Amniotic epithelial cell (primary cell): ENCODE measurements at places on chromosomes 12 and 14.

GRCh38 chr12:27965411-27965810 lies 7.1 kb downstream of the PTHLH start:
- no peak for DNase-seq

DNA sequence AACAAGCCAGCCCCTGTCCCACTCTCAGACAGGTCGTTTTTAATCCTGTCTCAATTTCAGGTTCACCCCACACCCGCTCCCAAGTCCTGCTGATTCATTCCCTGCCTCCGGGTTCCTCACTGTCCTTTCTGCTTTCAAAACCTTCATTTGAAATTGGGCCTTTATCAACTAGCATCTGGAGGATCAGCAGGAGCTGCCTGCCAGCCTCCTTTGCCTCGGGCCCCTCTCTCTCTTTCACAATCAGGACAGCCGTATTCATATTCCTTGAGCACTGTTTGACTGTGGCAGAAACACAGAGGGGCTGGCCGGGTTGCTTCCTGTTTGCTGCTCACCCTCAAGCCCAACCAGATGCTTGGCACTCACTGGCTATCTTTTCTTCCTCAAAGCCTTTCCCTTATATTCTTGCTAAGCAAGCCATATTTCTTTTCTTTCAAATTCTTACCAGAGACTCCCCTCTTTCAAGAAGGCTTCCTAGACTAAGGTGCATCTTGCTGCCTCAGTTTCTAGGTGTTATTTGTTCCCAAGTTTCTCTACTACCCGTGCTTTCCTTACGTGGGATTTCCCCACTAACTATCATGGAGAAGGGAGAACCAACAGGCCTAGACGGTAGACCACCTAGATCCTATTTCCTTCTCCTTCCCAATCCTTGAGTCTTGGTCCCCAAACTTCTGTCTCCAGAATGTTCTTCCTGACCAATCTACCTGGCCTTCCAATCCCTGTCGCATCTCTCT lies 3.0 kb downstream of the GALNT6 start:
- DNase-seq: peak; percentile 69

DNA sequence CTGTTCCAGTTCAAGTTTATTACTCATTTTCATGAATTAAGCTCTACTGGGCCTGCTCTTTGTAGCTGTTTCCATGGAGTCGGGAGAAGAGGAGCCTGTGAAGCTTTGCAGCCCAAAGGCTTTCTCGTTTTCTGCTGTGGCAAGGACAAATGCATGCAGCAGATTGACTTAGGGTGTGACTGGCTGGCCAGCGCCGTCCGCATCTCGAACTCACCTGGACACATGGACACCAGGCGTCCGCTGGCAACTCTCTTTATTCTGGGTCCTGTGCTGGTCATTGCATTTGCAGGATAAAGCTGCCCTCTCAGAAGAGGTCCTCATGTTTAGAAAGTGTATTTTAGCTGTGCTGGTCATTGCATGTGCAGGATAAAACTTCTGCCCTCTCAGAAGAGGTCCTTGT lies 350.4 kb downstream of the TMEM121 start:
- DNase-seq: no peak

DNA sequence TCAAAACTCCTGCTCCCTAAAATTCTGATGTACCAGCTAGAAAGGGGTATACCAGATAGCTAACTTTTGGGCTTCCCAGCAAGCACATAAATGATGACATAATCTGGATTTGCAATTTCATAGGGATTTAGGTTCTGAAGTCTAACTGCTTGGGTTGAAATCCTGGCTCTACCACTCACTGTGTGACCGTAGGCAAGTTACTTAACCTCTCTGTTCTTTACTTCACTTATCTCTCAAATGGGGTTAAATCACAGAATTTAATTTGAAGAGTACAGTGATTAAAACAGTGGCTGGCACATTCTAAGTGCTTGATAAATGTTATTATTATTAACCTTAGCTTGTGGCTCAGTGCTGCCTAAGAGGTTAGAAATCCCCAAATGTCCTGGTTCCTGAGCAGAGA lies 49.1 kb upstream of the NUAK1 start:
- DNase-seq: no peak

DNA sequence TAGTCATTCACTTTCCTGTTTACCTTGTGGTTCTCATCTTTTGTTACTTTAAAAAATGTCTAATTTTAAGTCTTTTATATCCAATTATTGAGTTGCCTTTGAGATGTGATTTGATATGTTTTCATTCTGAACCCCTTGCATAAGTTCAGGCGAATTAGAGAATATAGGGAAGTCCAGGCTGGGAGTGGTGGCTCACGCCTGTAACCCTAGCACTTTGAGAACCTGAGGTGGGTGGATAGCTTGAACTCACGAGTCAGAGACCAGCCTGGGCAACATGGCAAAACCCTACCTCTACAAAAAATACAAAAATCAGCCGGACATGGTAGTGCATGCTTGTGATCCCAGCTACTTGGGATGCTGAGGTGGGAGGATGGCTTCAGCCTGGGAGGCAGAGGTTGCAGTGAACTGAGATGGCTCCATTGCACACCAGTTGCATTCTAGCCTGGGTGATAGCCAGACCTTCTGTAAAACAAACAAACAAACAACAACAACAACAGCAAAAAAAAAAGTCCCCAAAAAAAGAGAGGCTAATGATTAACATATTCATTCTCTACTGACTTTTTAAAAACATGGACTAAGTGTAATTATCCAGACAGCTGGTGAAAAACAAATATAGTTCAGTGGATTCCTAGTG lies 451.1 kb upstream of the RGS6 start:
- DNase-seq: no peak

- DNase-seq: peak; percentile 91
These were observed 5.4 kb downstream of the KCNH5 start for GRCh38 chr14:63039866-63040265.

DNA sequence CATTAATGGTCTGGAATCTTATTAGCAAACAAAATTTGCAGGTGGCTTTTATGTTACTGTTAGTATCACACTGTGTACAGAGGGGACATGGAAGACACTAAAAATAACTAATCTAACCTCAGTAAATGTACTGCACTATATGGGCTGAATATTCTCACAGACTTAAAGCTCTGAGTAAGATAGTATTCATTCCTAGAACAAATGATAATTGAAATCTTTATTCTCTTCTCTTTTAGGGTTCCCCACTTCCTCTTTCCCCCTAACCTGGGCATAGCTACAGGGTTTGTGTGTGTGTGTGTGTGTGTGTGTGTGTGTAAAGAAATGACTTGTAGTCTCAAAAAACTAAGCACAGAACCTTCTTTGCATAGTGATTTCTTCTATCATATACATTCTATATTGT lies 21.4 kb upstream of the HECTD1 start:
- DNase-seq: no peak

DNA sequence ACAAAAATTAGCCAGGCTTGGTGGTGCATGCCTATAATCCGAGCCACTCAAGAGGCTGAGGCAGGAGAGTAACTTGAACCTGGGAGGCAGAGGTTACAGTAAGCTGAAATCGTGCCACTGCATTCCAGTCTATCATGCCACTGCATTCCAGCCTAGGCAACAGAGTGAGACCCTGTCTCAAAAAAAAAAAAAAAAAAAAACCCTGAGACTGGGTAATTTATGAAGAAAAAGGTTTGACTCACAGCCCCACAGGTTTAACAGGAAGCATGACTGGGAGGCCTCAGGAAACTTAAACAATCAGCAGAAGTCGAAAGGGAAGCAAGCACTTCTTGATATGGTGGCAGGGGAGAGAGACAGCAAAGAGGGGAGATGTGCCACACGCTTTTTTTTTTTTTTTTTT lies 123.2 kb downstream of the GXYLT1 start:
- no peak for DNase-seq

DNA sequence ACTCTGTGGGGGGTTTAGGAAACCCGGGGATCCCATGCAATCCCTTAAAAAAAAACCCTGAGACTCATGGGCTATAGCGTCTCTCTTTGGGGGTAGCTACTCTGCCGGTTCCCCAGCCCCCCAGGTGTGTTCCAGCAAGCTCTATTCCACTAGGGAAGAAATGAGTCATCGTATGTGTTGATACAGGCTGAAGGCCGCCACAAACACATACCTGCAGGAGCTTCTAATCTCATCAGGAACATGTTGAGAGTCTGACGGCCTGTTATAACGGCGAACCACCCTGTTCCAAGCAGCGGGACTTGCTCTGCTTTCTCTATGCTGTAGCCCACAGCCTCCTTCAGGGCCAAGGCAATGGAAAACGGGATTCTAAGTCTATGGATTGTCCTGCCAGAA lies 977 bp upstream of the KRT5 start:
- peak; percentile 59 for DNase-seq

GRCh38 chr12:100229036-100229635 lies 28.5 kb downstream of the ACTR6 start:
- DNase-seq: peak; percentile 28

GRCh38 chr14:58788655-58789503 lies 151.1 kb downstream of the DACT1 start:
- DNase-seq: no peak

DNA sequence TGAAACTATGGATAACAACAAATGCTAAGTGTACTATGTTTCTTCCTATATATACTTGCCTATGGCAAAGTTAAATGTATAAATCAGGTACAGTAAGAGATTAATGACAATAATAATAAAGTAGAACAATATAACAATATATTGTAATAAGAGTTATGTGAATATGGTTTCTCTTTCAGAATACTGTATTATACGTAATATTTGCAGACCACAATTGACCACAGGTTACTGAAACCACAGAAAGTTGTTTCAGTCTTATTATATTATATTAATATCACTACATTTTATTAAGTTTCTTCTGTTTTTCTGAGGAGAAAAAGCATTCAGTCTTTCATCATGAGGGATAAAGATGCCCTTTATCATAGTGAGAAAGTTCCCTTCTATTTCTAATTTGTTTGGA lies 131.2 kb downstream of the EML1 start:
- DNase-seq: no peak
